ENCODE measurements at places on chromosomes 16 and 17. TPM values are rescaled to one million over a fixed set of nuclear protein-coding genes. Genes with fewer than 3 reads are reported as not detected.

- DNase-seq: peak; percentile 59
Observed at GRCh38 chr17:28306954-28307401, 12.0 kb upstream of the TMEM97 start.

- no peak for DNase-seq
Observed at GRCh38 chr16:53415504-53415903, 18.8 kb upstream of the RBL2 start.

DNA sequence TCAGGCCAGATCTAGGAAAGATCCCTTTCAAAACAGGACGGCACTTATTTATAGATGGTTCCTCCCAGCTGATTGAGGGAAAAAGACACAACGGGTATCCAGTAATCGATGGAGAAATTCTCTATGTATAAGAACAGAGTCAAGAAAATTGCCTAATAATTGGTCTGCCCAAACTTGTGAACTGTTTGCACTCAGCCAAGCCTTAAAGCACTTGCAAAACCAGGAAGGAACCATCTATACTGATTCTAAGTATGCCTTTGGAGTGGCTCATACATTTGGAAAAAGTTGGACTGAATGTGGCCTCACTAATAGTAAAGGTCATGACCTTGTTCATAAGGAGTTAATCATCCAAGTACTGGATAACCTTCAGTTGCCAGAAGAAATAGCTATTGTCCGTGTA is 5.9 kb downstream of the HPR start:
- no peak for DNase-seq

- DNase-seq: no peak
Observed at GRCh38 chr17:46262271-46262670, 32.7 kb upstream of the LRRC37A start.

- DNase-seq: no peak
Observed at GRCh38 chr17:65559461-65559803, 2.0 kb downstream of the AXIN2 start.

GRCh38 chr17:68387435-68388218 is 69.7 kb downstream of the WIPI1 start:
- DNase-seq: no peak

DNA sequence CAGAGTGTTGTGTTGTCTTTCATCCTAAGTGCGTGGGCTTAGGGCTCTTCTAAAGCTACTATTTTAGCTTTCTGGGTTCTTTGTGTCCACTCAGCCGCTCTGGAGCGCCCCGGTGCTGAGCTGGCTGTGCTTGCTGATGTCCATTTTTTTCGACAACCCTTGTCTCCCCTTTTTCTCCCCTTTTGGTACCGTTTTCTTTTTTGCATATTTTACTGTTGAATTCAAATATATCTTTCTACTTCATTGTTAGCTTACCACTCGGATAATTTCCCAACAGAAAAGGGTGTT is 1.2 kb downstream of the SRRM2 start:
- DNase-seq: no peak

GRCh38 chr16:15894571-15895374 is 6.4 kb upstream of the CEP20 start:
- DNase-seq: no peak

DNA sequence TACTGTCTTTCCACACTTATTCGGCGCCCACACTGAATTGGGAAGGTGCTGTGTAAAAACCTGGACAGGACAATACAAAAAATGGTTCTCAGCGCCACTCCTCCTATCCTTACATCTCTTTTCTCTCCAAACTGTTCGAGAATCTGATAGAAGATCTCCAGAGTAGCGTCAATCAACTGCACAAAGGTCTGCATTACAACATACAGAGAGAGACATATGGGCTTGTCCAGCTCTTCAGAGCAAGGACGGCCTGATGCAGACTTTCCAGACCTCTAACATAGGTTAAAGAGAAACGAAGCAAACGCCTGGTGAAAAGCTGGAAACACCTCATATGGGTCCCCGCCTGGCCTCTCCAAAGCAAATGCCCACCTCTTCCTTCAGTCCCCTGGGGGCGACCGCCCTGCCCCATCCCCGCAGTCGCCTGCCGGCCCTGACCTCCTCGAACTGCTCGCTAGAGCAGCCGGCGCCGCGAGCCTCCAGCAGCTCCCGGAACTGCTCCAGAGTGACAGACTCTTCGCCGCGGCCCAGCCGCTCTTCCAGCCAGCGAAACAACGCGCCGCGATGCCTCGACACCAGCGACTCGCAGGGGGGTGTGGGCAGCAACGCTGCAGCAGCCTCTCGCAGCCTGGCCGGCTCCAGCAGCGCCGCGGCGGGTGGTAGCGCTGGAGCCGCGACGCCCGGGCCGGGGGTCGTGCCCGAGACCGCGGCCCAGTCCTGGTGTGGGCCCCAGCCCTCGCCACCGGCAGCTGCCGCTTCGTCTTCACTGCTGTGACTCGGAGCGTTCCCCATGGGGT is 526 bp downstream of the ZZEF1 start:
- peak; percentile 32 for DNase-seq

- DNase-seq: peak; percentile 43
Observed at GRCh38 chr17:57868007-57868909, 18.4 kb upstream of the MRPS23 start.

DNA sequence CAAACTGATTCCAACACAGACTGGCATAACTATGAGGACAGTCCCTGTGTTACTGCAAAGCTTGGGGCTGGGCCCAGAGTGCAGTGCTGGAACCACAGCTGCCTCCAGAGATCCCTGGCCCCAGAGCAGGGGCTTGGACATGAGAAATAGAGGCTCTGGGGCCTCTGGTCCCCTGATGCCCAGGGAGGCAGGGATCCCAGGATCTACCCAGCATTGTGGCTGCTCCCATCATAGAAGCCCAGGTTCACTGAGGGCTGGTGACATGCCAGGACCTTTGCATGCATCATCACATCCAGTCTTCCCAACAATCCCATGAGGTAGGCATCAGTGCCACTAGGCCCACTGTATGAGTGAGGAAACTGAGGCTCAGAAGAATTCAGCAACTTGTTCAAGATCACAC is 95.8 kb downstream of the TMEM132E start:
- DNase-seq: no peak

GRCh38 chr16:49955858-49956257 is 69.2 kb upstream of the CNEP1R1 start:
- DNase-seq: no peak

DNA sequence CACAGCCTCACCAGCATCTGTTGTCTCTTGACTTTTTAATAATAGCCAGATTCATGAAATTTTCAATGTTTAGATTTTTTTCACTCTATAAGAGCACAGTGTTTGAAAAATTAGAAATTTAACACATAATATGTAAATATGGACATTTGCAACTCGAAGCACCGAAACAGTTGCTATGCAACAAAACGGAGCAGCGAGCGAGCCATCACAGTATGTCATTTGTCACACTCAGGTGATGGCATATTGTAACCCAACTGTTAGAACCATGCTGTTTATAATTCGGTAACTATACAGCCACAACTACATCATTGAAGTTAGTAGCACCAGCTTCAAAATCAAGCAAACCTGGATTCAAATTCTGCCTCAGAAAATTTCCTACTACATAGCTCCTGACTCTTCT is 410.8 kb downstream of the NPIPA8 start:
- DNase-seq: no peak

- DNase-seq: no peak
Observed at GRCh38 chr16:50261707-50262235, 4.6 kb upstream of the ADCY7 start.

DNA sequence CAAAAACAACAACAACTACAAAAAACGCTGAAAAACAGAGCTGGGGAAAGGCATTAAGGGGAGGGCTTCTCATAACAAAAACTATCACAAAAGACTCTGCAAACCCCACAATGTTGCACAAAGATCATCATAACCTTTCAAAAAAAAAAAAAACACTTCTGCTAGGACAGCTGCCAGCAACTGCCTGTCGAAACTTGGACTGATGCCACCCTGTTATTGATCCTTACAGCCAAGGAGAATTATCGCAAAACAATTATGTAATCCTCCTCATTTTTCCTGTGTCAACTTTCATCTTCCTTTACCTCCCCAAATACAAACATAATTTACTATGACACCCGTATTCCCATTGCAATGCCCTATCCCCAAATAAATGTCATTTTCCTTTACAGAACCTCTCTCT is 9.3 kb downstream of the CCDC40 start:
- DNase-seq: no peak

- DNase-seq: no peak
Observed at GRCh38 chr16:68091380-68092261, 6.5 kb downstream of the NFATC3 start.

- DNase-seq: no peak
Observed at GRCh38 chr17:36937959-36938565, 787 bp downstream of the LHX1 start.

GRCh38 chr16:28212532-28212873 is 738 bp upstream of the XPO6 start:
- no peak for DNase-seq

DNA sequence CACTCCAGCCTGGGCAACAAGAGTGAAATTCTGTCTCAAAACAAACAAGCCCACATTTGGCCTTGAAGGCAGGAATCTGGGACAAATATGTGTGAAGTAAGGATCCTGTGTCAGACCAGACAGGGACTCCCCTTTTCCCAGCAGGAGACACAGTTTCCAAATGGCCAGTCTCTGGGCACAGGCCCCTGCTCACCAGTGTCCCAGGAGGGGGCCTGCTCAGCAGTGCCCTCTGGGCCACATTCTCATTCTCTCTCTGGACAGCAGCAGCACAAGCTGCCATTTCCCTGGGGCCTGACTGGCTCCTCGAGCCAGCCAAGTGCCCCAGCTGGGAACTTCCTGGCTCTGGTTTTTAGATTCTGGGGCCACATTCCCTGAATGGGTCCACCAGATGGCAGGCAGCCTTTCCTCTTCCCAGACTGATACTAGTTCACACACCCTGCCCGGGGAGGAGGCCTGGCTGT is 11.7 kb upstream of the MNT start:
- DNase-seq: no peak

GRCh38 chr17:77748436-77748835 is 210.1 kb upstream of the TNRC6C start:
- DNase-seq: no peak

GRCh38 chr16:55915096-55915827 is 40.1 kb upstream of the CES5A start:
- no peak for DNase-seq

DNA sequence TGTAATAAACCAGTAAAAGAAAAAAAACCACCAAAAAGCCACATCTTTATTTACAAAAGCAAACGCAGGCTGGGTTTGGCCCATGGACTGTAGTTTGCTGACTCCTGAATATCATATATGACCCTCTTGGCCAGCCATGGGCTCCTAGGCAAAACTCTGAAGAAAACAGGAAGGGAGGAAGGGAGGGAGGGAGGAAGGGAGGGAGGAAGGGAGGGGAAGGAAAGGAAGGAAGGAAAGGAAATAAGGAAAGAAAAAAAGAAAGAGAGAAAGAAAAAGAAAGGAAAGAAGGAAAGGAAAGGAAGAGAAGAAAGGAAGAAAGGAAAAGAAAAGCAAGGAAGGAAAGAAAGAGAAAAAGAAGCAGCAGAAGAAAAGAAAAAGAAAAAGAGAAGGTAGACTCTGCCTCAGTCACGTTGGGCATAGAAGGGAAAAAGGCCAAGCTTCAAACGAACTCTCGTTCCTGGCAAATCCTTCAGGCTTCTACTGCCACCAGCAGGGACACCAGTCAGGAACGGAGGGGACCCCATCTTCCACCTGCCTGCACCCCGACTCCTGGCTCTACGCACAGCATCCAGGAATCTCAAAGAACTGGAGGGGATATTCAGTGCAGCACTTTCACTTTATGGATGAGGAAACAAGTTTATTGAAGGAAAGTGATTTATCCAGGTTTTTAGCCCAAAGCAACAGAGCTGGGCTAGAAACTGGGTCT is 22.1 kb downstream of the CDC42EP4 start:
- no peak for DNase-seq

- no peak for DNase-seq
Observed at GRCh38 chr16:84585886-84586285, 32.0 kb downstream of the COTL1 start.

- peak; percentile 53 for DNase-seq
Observed at GRCh38 chr17:14575471-14575953, 274.6 kb downstream of the HS3ST3B1 start.

DNA sequence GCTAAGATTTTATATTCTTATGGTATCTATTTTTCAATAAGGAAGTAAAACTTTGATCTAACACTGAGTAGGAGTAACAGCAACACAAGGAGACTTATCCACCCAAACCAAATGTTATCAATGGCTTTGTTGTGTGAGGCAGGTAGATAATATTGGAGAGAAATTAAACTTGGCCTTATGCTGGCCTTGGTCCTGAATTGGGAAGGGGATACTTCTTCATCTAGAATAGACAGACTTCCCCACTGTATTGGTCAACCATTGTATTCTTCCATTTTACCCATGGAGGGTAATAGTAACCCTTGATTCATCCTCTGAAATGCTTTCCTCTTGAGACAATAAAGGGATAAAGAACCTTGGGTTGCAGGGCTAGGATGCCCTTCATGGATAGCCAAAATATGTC is 76.3 kb upstream of the ANKFN1 start:
- no peak for DNase-seq

The GPR179 gene
- not detected for total RNA-seq

The TLCD3B gene
- not detected for total RNA-seq

The MYH13 gene
- total RNA-seq: 2.6 TPM

The CCL17 gene
- not detected for total RNA-seq

The KCNG4 gene
- not detected for total RNA-seq

The SBK1 gene
- total RNA-seq: 0.58 TPM

The PSMD7 gene
- total RNA-seq: 9.3 TPM

The EIF3C gene
- 878 TPM for total RNA-seq

The TPSAB1 gene
- 22.3 TPM for total RNA-seq

The NT5C3B gene
- total RNA-seq: 19.4 TPM

The NAGS gene
- 0.29 TPM for total RNA-seq

The TMIGD1 gene
- not detected for total RNA-seq

The CLEC18A gene
- total RNA-seq: 3.3 TPM

The SCNN1B gene
- total RNA-seq: 22.3 TPM
